Trophoblast cell (in vitro differentiated cells and primary cell): ENCODE measurements at places on chromosomes 6 and 20.

DNA sequence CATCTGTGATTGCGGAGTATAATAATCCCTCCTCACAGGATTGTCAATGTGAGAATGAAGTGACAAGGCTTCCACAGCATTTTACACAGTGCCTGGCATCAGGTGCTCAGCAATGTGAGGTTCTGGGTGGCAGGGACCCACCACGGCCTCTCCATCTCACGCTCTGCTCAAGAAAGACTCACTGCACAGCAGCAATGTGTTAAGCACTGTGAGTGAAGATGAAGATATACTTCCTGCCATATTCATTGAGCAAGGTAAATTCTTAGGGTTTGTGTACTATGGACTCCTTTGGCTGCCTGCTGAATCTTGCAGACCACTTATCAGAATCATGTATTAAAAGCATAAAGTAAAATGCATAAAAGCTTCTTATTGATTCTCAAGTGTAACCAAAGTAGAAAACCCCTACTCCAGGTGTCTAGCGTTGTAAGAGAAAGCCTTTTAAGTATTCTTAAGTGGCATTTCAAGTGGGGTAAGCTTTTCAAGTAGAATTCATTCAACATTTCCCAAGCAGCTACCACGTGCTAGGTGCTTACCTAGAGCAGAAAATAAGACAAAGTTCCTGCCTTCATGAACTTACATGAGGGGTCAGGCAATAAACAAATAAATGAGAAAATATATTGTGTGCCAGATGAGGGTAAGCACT lies 17.0 kb upstream of the MEP1A start:
- no peaks in the 10 kb centered on the region for H3K36me3 ChIP-seq
- H3K4me1 ChIP-seq = no peaks in the 10 kb centered on the region
- H3K27me3 ChIP-seq = no peaks in the 10 kb centered on the region
- no peak overlapping the region for H3K27ac ChIP-seq
- H3K4me3 ChIP-seq = no peak overlapping the region

- H3K27me3 ChIP-seq = no peaks in the 10 kb centered on the region
- no peaks in the 10 kb centered on the region for H3K36me3 ChIP-seq
- peaks cover 2% of the 10 kb centered on the region for H3K4me1 ChIP-seq
These were observed 15.8 kb downstream of the POM121L2 start for GRCh38 chr6:27296106-27296783.

DNA sequence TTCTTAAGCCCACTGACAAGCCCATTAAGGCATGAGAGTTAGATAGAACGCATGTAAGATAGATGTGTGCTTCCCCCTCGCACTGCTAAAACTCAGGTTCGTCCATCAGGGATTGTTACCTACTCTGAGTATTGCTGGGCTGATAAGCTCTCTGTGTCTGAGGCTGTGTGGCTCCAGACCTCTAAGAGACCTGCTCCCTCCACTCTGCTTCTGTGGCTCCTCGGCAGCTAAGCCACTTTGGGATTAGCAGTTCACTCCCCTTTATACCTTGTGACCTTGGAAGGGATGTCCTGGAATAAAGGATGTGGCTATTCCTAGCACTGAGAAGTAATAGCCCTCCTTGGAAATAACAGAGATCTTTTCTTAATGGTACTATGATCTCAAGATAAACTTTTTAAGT lies 164.9 kb downstream of the TMEM242 start:
- H3K27ac ChIP-seq = no peak overlapping the region
- peaks cover 9% of the 10 kb centered on the region for H3K36me3 ChIP-seq
- H3K4me1 ChIP-seq = no peaks in the 10 kb centered on the region
- H3K4me3 ChIP-seq = no peak overlapping the region
- DNase-seq = no peak

DNA sequence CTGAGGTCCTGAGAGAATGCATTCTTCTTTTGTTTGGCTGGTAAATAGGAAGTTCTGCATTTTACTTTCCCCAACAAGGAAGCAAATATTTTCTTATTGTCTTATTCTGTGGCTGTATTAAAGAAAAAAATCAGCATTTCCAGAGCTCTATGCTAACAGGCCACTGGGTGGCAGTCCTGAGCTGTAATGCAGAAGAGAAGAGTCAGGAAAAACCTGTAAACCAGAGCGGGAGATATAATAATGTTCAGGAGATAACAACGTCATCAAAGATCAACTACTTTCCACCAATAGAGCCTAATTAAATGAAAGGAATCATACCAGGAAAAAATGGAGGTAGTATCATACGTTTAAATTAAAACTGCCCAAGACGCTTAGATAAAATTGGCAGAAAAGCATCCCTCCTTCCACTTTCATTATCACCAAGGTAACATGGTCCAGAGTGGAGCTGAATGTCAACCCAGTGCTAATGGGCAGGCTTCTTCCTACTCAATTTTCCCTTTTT lies 55.6 kb upstream of the CARMIL1 start:
- no peaks in the 10 kb centered on the region for H3K27me3 ChIP-seq
- no peak overlapping the region for H3K4me3 ChIP-seq
- no peak overlapping the region for H3K27ac ChIP-seq
- no peaks in the 10 kb centered on the region for H3K36me3 ChIP-seq

- H3K4me1 ChIP-seq = peaks cover 3% of the 10 kb centered on the region
- no peaks in the 10 kb centered on the region for H3K36me3 ChIP-seq
- DNase-seq = no peak
- H3K4me3 ChIP-seq = no peak overlapping the region
- no peaks in the 10 kb centered on the region for H3K27me3 ChIP-seq
These were observed 69.2 kb upstream of the E2F3 start for GRCh38 chr6:20332441-20333006.

- H3K27me3 ChIP-seq = peaks cover 36% of the 10 kb centered on the region
- no peak within 1 kb of the TSS for H3K27ac ChIP-seq
- peak; percentile 26 for DNase-seq
- H3K4me1 ChIP-seq = peaks cover 15% of the 10 kb centered on the region
- H3K36me3 ChIP-seq = no peaks in the 10 kb centered on the region
- peak within 1 kb of the TSS; percentile 64 for H3K4me3 ChIP-seq
These were observed at the start of gene CNR1 for GRCh38 chr6:88165844-88166492. Gene CNR1 (minus strand): TSS chr6:88166347. CDS start chr6:88145274, 21,073 bp downstream.

GRCh38 chr6:119314885-119315272 lies 34.7 kb downstream of the MAN1A1 start:
- no peak for DNase-seq
- no peak overlapping the region for H3K4me3 ChIP-seq
- H3K36me3 ChIP-seq = no peaks in the 10 kb centered on the region
- H3K27me3 ChIP-seq = no peaks in the 10 kb centered on the region
- H3K4me1 ChIP-seq = no peaks in the 10 kb centered on the region

DNA sequence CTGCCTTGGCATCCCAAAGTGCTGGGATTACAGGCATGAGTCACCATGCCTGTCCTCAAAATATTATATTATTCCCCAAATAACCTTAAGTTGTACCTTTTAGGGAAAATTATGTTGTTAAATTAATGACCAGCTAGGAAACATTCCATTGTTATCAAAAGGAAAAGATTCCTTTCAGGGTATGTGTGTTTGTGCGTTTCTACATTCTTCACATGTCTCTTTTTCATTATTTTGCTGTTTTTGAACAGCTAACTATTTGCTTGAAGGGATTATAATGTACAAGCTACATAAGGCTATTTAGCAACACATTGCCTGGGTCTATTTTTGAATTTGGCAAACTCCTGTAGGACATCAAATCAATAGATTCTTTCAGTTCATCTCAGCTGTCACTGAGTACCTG lies 57.1 kb downstream of the GJA1 start:
- no peak overlapping the region for H3K27ac ChIP-seq
- no peak overlapping the region for H3K4me3 ChIP-seq
- peaks cover 5% of the 10 kb centered on the region for H3K4me1 ChIP-seq
- no peaks in the 10 kb centered on the region for H3K36me3 ChIP-seq
- H3K27me3 ChIP-seq = no peaks in the 10 kb centered on the region
- no peak for DNase-seq

DNA sequence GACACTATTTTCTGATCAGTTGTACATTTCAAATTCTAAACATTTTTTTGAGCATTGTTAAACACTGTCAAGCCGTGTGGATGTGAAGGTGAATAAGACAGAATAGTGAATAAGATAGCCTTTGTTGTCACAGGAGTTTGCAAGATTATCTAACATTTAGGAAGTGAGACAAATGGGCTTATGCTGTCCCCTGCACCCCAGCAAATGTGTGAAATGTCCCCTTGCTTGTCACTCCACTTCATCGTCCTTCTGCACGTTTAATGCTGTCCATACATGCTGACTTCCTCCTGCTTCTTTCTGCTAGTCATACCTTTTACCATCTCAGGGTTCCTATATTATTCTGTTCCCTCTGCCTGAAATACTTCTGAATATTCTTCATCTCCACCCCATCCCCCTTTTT lies 62.6 kb downstream of the CBFA2T2 start:
- no peaks in the 10 kb centered on the region for H3K27me3 ChIP-seq
- no peak for DNase-seq

GRCh38 chr6:105859457-105859856 lies 226.7 kb upstream of the PRDM1 start:
- H3K36me3 ChIP-seq = no peaks in the 10 kb centered on the region
- H3K4me3 ChIP-seq = no peak overlapping the region
- no peaks in the 10 kb centered on the region for H3K4me1 ChIP-seq
- no peaks in the 10 kb centered on the region for H3K27me3 ChIP-seq
- no peak for DNase-seq
- no peak overlapping the region for H3K27ac ChIP-seq

DNA sequence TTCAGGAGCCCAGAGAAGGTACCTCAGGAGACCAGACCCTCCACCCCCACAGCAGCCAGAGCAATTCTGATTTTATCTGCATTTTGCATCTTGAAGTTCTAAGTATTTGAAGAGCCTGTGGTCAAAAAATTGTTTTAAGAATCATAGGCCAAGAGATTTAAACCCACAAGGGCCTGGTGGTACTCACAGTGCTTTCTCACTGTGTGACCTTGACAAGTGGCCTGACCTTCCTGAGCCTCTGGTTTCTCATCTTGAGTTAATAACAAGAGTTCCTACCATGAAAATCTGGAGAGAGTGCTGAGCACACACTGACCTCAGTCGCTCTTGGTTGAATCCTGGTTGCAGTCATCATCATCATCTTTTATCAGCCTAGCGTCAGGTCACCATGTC lies 45.4 kb upstream of the ID1 start:
- no peak for DNase-seq
- H3K4me3 ChIP-seq = no peak overlapping the region
- peak overlapping the region; percentile 48 for H3K27ac ChIP-seq

DNA sequence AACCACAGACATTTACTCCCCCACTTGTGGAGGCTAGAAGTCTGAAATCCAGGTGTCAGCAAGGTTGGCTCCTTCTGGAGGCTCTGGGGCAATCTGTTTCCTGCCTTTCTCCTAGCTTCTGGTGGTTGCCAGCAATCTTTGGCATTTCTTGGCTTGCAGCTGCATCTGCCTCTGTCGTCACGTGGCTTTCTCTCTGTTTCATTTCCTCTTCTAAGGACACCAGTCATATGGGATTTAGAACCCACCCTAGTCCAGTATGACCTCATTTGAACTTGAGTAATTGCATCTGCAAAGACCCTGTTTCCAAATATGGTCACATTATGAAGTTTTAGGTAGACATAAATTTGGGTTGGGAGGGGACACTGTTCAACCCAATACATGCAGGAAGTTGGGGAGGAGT lies 56.2 kb upstream of the EPB41L1 start:
- peaks cover 5% of the 10 kb centered on the region for H3K27me3 ChIP-seq
- H3K36me3 ChIP-seq = no peaks in the 10 kb centered on the region
- no peak overlapping the region for H3K27ac ChIP-seq
- peaks cover 2% of the 10 kb centered on the region for H3K4me1 ChIP-seq
- DNase-seq = peak; percentile 27

- H3K36me3 ChIP-seq = no peaks in the 10 kb centered on the region
- no peaks in the 10 kb centered on the region for H3K27me3 ChIP-seq
- DNase-seq = no peak
- H3K27ac ChIP-seq = no peak overlapping the region
These were observed 119.1 kb upstream of the CD93 start for GRCh38 chr20:23205211-23205610.

GRCh38 chr6:89559487-89559886 lies 79.1 kb downstream of the LYRM2 start:
- peaks cover 32% of the 10 kb centered on the region for H3K4me1 ChIP-seq
- H3K4me3 ChIP-seq = no peak overlapping the region
- DNase-seq = no peak

DNA sequence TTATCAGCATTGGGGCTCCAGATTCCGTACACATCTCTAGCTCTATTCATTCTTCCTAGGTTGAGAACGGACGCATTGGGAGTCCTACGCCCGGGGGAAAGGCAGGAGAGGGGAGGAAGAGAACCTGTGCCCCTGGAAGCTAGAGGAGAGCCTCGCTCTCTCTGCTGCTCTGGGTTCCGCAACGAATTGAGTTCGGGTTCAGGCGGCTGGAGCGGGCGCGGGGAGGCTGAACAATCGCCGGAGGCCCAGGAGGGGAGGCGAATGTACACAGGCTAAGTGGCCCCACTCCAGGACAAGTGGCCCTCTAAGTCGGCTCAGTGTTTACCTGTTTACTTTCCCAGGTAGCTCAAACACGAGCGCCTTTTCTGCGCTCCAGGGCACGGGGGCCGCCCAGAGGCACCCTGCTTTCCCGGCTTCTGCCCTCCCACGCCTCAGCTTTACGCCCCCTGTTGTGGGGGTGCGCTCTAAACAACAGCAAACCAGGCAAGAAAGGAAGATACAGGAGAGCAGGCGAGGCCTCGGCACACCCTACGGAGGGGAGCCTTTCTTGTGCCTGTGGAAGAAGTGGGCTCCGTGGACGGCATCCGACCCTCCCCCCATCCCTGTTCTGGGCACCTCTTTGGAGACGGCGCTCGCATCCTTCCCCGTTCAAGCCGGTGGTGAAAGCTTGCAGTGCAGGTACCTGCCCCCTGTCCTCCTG lies 4.6 kb upstream of the NKX2-2 start:
- H3K4me1 ChIP-seq = peaks cover 8% of the 10 kb centered on the region
- H3K36me3 ChIP-seq = no peaks in the 10 kb centered on the region

- H3K4me3 ChIP-seq = no peak overlapping the region
- peaks cover 23% of the 10 kb centered on the region for H3K36me3 ChIP-seq
- H3K4me1 ChIP-seq = peaks cover 19% of the 10 kb centered on the region
- DNase-seq = no peak
- H3K27me3 ChIP-seq = no peaks in the 10 kb centered on the region
These were observed 6.6 kb upstream of the ZBTB22 start for GRCh38 chr6:33324125-33324524.

GRCh38 chr6:91281901-91282300 lies 695.0 kb upstream of the MAP3K7 start:
- no peak overlapping the region for H3K4me3 ChIP-seq
- no peak for DNase-seq
- H3K27me3 ChIP-seq = no peaks in the 10 kb centered on the region
- no peak overlapping the region for H3K27ac ChIP-seq

DNA sequence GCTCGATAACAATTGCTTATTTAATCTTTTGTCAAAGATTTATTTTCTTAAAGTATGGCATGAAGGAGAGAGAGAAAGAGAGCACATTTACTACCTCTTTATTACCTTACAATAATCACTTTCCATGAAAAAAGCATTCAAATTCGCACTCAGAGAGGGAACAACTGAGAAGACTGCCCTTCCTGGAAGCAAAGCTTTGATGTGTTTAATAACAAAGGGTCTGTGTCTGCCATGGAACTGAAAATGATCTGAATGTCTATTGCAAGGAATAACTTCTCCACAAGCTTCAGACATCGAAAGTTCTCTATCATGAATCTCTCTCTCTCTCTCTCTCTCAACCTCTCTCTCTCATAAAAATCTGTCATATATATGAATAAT lies 308.9 kb downstream of the HDGFL1 start:
- no peak for DNase-seq
- peaks cover 1% of the 10 kb centered on the region for H3K4me1 ChIP-seq
- no peak overlapping the region for H3K4me3 ChIP-seq
- no peaks in the 10 kb centered on the region for H3K27me3 ChIP-seq

- no peak overlapping the region for H3K27ac ChIP-seq
- no peak overlapping the region for H3K4me3 ChIP-seq
- DNase-seq = peak; percentile 93
These were observed 167.4 kb downstream of the SASH1 start for GRCh38 chr6:148509800-148510581.
